NCI-H524 treated with DMSO at 0.1 percent for 48 hours (cell line): ENCODE measurements at places on chromosomes 3 and 15.

DNA sequence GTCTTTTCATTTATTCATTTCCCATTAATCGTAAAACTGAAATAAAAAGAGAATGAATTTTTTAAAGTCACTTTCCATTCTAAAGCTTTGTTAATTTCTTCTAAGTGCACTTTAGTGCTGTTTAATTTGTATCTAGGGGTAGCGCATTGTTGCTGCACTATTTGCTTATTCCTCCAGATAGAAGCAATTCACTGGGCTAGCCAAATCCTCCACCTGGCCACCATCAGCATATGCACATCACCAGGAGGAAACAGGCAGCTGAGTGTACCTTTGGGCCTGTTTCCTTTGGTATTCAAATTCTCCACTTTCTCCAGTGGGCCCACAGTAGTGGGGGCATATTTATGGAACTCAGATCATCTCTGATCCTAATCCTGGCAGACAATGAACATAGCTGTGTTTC lies 29.8 kb upstream of the CPB1 start:
- DNase-seq, result no peak

- no peak for DNase-seq
Measured at GRCh38 chr3:18438586-18438985, 13.4 kb upstream of the SATB1 start.

GRCh38 chr3:40230382-40230781 lies 79.1 kb upstream of the EIF1B start:
- no peak for DNase-seq

DNA sequence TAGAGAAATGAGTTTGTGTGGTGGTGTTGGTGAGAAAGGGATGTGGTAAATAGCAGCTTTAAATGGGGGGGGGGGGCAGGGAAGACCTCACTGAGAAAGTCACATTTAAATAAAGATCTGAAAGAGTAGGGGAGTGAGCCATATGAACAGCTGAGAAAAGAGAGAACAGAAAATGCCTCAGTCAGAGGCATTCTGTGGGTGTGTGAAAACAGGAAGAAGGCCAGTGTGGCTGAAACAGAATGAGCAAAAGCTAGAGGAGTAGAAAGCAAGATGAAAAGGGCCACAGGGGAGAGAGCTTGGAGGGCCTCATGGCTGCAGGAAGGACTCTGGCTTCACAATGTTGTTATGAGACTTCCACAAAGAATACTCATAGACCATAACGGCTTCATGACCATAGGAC lies 783.3 kb downstream of the ZPLD1 start:
- no peak for DNase-seq

DNA sequence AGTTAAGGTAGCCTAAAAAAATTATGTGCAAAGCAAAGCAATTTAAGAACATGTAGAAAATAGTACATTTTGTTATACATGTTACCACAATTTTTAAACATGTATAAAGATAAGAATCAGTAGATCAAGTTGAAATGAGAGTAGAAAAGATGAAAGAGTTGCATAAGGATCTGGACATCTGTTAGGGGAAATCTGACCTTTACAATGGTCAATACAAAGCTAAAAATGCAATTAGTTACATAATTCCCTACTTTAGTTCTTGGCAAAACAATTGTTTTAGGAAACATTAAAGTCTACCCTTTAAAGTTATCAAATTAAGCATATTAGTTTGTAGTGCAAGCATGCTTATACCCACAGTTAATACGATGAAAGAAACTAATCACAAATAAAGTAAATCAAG lies 32.7 kb downstream of the TOP2B start:
- DNase-seq, result no peak

GRCh38 chr15:74022706-74023470 lies 28.4 kb downstream of the PML start:
- no peak for DNase-seq

DNA sequence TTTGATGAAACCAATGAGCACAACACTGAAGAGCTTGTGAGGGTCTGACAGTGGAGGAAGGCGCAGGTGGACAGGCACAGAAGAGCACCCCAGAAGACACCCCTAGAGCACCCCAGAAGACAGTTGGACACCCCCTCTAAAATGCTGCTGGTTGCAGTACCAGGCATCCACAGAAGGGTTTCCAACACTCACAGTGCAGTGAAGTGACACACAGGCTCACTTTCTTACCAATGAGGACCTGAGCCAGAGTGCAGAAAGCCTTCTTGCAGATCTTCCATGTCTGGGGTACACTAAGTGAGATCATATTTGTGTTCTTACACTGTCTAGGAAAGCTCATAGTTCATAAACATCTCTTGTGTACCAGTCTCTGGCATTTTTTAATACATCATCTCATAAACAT lies 27.6 kb downstream of the CCNL1 start:
- DNase-seq, result no peak

DNA sequence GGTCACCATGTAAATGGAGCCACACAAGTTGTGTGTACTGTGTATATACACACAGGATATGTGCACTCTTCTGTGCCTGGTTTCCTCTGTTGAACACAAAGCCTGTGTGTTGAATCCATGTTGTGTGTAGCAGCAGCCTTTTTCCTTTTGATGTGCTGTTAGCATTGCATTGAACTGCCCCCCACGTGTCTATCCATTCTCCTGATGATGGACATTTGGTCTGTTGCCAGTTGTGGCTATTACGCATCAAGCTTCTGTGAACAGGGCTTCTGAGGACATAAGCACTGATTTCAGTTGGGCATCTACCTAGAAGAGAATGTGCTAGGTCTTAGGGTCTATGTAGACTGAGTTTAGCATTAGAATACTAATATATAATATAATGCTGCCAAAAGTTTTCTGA lies 77.4 kb downstream of the LSM3 start:
- no peak for DNase-seq

DNA sequence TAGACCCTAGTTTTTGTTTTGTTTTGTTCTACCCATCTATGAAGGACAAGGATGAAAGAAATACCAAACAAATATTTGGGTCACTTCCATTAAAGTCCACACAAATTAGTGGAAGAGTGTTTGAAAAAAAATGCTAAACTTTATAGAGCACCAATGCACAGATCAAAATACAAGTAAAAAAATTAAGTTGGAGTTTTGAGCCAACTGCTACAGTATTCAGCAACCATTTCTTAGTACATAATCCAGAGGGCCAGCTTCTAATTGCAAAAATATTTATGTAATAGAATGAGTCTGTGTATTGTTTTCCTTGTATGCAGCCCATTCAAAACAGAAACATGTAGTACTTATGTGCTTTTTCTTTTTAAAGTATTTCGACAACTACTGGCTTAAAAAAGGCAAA lies 121.1 kb downstream of the CBLB start:
- no peak for DNase-seq

DNA sequence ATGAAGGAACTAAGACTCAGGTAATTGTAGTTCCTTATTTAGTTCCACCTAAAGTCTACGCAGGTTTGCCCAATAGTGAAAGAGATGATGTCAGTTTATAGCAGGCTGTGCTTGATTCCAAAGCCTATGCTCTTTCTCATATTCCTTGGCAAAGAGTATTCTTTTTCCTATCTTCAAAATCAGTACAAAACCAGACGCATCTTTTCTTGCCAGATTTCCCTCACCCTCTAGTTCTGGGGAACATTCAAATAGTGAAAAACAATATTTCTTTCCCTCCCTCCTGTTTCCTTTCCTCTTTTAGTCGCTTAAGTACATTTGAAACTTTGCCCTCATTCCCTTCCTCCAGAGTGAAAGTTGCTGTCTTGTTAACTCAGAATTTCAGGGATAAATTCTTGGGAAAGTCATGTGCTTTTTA lies 134.6 kb upstream of the PDZRN3 start:
- DNase-seq, result no peak

- DNase-seq, result no peak
Measured at GRCh38 chr15:95013381-95013780, 782.0 kb downstream of the MCTP2 start.

- no peak for DNase-seq
Measured at GRCh38 chr3:129304146-129304961, 25.7 kb downstream of the HMCES start.

DNA sequence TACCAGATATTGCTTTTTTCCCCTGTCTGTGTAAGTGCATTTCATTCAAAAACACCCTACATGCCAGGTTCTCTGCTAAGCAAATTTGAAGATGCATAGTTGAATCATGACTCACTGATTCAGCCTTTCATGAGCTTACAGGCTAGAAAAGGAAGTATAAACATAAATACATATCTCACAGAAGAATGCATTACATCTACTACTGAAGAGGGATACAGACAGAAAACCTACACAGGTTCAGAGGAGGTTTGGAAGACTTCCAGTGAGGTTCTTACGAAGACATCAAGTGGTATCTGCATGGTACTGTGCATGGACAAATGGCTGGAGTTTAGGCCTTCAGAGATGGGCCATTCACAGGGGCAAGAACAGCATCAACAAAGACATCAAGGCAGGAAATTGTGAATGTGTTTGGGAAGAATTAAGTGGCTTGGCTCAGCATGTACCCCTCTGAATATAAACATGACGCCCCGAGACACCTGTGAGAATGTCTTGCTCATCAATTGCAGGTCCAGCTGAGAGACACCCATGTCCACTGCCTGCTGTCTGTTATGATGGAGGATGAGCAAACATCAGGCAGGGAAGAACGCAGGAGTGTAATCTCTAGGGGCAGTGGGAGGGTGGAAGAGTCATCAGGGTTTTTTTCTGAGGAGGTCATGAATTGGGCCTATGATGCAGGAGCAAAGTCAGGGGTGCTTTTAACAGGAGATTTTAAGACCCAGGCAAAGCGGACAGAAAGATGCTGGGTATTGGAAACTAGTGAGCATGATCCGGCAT lies 105.1 kb upstream of the GALNT15 start:
- DNase-seq, result no peak

DNA sequence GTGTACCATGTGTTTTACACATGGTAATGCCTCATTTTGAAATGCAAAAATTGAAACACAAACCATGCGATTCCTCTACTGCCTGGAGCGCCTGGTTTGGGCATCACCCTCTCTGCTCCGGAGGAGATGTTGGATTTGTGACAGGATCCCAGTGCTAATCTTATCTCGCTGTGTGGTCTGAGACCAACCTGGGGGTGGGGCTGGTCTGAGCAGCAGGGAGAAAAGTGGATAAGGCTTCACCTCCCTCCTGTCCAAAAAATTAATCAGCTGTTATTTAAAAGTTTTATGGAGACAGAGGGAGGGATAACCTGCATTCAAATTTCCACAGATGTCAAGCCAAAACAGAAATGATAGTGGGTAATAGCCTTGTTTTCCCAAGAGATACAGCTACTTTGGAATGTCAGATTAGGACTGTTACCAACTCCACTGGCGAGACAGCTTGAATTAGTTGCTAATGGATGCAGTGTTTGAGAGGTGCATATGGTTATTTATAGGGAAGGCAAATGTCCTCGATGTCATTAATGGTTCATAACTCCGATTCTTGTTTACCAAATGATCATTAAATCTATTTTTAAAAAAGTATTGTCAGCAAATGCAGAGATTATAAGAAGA lies 54.0 kb upstream of the SKOR1 start:
- peak; percentile 40 for DNase-seq

- DNase-seq, result no peak
Measured at GRCh38 chr3:136141891-136142290, 54.2 kb downstream of the MSL2 start.

- DNase-seq, result no peak
Measured at GRCh38 chr15:57761562-57761961, 55.0 kb downstream of the POLR2M start.

- no peak for DNase-seq
Measured at GRCh38 chr3:53286727-53287126, 30.9 kb upstream of the TKT start.

DNA sequence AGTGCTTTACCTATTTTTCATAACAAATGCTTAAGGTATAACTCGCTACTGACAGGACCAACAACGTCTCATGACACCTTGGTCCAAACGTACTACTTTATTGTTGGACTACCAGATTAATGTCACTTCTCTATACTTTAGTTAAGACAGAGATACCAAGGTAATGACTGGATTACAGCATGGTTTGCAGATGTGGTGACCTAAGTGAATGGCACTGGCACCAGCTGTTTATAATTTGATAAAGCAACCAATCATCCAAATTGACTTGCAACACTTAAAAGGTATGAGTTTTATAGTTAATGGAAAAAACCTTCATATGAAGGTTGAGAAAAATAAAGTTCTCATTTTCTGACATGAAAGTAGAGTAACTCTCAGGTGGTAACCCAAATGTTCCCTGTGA lies 209.0 kb downstream of the NEK10 start:
- no peak for DNase-seq

DNA sequence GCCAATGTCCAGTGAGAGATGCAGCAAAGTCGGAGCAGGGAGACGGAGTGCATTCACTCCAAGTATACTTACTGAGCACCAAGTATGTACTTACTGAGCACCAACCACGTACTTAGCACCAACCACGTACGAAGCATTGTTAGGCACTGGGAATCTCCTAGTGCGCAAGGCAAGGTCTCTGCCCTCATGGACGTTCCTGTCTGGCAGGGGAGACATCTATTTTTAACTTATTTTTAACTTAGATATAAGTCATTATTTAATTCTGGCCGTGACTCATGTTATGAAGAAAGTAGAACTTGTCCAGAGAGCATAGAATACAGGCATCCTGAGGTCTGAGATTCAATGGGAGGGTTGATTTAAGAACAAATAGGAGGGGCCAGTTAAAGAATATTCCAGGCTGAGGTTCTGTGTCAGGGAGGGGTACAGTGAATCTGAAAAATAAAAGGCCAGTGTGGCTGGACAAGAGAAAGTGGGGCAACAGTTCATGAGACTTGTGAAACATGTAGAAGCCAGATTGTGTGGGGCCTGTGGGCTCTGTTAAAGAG lies 9.3 kb upstream of the LRRC31 start:
- DNase-seq, result no peak

GRCh38 chr3:18786650-18787323 lies 361.5 kb upstream of the KCNH8 start:
- no peak for DNase-seq

DNA sequence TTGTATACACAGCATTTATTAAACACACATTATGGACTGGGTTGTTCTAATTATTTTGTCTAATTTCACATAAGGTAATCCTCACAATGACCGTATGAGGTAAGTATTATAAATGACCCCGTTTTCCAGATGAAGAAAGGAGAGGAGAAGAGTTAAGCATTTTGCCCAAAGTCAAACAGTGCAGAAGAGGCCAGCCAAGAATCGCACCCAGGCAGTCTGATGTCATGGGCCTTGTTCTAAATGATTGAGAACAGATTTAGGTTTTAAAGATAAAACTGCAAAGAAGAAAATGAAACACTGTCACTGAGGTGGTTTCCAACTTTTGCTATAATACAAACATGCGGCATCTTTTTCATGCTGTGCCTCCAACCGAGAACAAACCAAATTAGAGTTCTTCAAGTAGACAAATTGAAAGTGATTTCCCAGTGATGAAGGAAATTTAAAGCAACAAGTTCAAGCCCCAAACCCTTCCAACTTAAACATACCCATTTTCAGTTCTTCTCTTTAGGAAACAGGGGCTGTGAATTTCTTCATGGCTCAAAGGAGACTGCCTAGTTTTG lies 155.3 kb downstream of the THRB start:
- no peak for DNase-seq

DNA sequence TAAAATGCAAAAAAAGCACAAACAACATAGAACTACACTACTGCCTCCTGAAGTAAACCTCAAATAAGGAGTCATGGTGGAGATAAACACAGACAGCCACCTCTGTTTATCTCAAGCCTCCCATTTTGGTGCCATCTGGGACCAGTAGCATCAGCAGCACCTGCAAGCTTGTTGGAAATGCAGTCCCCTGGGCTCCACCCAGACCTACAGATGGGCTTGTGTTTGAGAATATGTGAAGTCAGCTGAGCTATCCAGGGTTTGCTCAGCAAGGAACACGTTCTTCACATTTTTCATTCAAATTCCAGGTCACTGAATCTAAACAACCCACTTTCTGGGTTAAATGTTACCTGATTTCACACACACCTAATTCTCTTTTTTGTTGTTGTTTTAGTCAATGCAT lies 45.5 kb downstream of the RASGRF1 start:
- no peak for DNase-seq

GRCh38 chr3:81463781-81464180 lies 297.7 kb downstream of the GBE1 start:
- no peak for DNase-seq
